H54 (cell line): ENCODE measurements at places on chromosomes 11 and 22.

DNA sequence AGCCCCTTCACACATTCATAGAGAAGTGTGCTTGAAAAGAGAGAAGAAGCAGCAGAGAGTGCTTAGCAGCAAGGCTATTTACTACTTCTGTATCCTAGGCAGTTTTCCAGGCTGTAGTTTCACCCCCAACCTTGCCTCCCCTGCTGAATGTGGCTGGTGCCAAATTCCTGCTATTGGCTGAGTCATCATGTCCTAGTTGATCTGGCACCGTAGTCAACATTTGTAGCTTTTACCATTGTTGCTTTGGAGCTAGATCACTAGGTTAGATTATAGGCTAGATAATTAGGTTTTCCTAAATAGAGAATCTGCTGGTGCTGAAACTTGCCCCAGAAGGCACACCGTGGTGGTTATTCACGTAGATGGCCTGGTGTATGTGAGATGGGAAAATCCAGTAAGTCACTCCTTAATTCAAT is 32.7 kb downstream of the ARHGAP42 start:
- peak; percentile 21 for DNase-seq

DNA sequence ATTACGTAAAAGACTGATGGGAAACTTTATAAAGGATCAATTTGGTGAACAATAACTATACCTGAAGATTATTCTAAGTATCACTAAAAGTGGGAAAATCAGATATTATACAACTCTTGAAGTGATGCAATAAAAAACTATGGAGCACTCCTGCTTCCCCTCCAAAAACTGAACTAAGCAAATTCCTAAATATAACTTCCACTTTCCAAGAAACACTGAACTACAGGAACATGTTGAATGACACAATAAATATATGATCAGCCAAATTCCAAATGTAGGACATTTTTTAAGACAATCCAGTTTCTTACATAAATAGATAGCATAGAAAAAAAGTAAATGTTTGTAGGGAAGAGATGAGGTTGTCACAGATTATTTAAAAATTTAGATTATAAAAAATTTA is 102.1 kb upstream of the APOA1 start:
- no peak for DNase-seq

DNA sequence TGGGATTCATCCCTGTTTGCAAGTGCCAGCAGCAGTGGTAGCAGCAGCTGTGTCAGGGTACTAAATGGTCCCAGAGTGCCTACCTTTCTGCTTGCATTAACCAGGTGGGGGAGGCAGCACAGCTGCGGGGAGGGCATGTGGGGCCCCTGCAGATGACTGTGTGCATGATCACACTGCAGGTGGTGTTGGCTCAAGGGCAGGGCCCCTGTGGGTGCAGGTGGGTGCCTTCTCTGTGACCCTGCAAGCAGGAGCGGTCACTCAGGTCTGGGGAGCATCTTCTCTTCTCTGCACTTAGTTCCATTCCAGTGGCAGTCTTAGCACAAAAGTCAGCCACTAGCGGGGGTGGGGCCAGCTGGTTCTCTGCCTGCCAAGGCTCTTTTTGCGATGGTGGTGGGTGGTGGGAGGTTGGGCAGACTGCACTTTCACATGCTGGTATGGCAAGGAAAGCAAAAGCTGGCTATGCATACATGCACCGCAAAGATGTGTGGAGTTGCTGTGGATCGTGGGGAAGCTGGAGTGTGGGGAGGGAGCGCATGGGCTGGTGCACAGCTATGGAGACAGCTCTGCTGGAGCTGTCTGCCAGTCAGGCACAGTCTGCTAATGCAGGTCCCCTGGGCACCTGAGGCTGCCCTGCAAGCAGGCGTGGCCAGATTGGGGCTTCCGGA is 157.1 kb downstream of the DYNC2H1 start:
- no peak for DNase-seq

- no peak for DNase-seq
Measured at GRCh38 chr11:119730789-119731386, 1.9 kb upstream of the NECTIN1 start.

DNA sequence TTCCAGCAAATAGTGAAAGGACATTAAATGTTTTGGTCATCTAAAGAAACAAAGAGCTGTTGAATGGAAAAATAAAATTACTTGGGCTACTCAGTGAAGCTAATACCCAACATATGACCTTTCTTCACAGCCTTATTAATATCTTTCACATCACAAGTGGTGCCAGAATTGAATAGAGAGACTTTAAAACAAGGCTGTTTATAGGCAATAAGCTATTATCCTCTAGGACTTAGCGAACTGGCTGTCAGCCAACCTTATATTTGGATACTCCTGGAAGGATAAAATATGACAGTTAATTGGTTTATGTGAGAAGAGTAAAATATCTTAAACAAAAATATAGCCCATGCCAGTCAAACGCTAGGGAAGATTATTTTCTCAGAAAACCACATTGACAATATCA is 225.5 kb upstream of the BLID start:
- no peak for DNase-seq

GRCh38 chr22:43561415-43562178 is 149.8 kb downstream of the MPPED1 start:
- no peak for DNase-seq

DNA sequence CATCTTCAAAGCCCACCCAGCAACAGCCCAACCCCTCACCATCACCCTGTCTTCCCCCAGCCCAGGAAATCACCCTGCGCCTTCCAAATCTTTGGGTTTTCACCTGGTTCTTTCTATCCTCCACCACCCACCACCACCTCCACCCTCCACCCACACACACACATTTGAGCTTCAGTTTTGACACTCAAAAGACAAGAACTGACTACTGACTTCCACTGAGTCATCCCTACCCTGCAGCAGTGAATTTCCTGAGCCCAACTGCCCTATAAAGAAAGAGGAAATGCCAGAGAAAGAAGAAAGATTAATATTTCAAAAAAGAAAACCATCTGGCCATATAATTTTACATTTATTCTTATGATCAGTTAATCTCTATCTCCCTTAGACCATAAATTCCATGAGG is 137.5 kb downstream of the CHST1 start:
- no peak for DNase-seq

GRCh38 chr11:124442847-124443246 is 2.6 kb downstream of the OR8B8 start:
- DNase-seq = no peak

GRCh38 chr11:131428853-131429252 is 58.4 kb downstream of the NTM start:
- no peak for DNase-seq

DNA sequence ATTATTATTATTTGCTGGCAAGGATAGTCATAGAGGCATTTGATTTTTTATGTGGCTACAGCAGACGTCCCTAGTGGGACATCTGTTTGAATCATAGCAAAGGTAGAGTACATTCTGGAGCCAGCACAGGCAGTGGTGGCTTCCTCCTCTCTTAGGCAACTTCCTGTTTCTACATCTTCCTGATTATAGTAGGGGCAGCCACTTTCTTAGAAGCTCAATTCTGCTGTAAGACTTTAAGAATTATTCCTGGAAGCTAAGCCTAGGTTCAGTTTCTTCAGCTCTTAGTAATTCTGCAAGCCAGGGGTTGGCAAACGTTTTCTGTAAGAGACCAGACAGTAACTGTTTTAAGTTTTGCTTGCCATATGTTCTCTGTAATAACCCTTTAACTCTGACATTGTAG is 129.3 kb upstream of the TENM4 start:
- DNase-seq = no peak

- DNase-seq = no peak
Measured at GRCh38 chr11:16607675-16608644, 130.5 kb upstream of the C11orf58 start.

- DNase-seq = no peak
Measured at GRCh38 chr22:44714703-44715350, 12.8 kb downstream of the PRR5 start.

- DNase-seq = no peak
Measured at GRCh38 chr11:111530091-111530490, 10.4 kb upstream of the LAYN start.

DNA sequence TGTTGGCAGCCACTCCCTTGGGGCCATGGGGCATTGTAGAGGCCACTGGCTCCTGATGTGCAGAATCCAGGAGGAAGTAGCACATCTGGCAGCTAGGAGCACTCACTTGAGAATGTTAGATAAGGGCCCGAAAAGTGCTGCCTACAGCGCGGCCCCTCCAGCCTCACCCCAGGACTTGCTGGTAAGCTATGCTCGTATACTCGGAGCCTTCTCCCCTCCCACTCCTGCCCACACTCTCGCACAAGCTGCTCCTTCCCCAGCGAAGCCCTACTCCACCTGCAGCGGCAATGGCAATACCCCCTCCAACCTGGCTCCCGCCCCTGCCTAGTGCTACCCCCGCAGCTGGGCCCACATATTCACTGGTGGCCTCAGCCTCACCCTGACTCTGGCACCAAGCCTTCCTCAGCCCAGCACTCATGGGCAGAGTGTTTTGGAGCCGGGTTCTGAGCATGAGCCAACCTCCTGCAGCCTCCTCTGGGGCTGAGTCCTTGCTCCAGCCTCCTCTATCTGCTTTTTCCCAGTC is 47.7 kb downstream of the PDE2A start:
- DNase-seq = no peak

DNA sequence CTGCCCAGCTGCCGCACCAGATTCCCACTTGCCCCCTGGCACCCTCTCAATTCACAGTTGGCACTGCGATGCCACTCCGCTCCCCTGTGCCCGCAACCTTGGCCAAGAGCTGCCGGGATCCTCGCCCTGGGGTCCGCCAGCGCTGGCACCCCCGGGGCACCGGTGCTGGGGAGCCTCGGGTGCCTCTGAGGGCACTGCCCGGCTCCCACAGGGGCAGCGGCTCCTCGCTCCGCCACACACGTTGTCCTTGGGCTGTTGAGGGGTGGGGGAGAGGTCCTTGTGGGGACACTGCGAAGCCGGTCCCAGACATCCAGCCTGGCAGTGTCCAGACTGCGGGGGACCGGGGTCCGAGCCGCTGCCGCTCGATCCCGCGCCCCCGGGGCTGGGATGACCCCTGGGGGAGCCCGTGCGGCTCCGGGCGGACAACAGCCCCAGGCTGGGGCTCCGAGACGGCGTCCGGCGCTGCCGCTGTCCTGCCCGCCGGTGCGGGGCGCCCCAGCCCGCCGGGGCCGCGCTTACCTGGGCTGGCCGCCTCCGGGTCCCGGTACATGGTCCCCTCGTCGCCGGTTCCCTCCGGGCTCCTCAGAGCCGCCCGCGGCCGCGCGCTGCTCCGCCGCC is 496 bp downstream of the SYT7 start:
- DNase-seq = no peak

DNA sequence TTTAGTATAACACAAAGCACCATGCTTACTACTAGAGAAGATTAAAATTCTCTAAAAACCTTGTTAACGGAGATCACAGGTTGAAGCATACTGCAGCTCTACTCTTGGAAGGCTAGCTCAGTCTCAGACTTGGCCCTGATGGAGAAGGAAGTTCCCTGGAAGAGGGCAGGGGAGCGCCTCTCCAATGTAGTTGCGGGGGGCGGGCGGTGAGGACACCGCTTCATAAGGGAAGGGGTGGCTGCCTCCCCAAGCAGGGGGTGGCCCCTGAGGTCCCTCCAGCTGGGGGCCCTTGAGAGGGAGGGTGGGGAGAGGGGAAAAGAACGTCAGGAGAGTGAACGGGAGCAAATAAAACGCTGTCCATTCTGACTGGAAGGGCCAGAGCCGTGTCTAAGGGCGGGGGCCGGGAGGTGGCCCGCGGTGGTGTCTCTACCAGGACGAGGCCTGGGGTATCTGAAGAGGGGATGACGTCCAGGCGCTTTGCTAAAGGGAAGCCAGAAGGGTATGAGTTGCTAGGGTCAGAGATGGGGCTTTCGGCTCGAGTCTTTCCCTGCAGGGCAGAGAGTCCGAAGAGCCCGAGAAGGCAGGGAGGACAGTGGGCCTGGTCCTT is 553 bp upstream of the USP47 start:
- DNase-seq = peak; percentile 38

- no peak for DNase-seq
Measured at GRCh38 chr11:111091321-111091938, 154.1 kb upstream of the POU2AF2 start.

- DNase-seq = no peak
Measured at GRCh38 chr11:60764879-60765278, 8.2 kb downstream of the MS4A15 start.
